ENCODE measurements at places on chromosomes 12 and 14.

- no peak for DNase-seq
Measured at GRCh38 chr12:26953447-26953846, 15.2 kb downstream of the FGFR1OP2 start.

GRCh38 chr14:71566276-71566675 lies 366.0 kb upstream of the RGS6 start:
- DNase-seq = no peak

DNA sequence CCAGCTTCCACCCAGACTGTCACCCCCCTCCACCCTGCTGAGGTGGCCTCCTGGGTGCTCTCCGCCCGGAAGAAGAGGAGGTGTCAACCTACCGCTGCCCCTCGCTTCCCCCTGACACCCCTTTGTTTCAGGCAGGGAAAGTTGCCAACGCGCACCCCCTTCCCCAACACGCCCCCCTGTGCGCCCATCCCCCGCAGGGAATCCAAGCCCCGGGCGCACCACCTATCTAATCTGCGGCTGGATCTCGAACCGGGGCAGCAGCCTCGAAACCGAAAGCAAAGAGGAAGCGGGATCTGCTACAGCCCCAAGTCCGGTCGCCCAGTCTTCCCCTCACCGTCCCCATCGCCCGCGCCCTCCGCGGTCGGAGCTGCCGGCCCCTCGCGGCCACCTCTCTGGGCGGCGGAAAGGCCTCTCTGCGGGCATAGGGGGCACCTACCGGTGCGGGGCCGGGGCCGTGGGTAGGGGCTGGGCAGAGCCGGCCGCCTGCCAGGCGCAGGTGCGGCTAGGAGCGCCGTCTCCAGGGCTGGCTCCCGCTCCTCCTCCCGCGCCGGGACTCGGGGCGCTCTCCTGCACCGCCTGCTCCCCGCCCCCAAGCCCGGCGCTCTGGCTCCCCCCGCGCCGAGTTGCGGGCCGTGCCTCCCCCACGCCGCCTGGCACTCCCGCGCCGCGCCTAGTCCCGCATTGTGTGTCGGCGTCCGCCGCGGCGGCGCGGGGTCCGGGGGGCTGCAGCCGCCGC lies 18.3 kb upstream of the PLEKHH1 start:
- peak; percentile 53 for DNase-seq

DNA sequence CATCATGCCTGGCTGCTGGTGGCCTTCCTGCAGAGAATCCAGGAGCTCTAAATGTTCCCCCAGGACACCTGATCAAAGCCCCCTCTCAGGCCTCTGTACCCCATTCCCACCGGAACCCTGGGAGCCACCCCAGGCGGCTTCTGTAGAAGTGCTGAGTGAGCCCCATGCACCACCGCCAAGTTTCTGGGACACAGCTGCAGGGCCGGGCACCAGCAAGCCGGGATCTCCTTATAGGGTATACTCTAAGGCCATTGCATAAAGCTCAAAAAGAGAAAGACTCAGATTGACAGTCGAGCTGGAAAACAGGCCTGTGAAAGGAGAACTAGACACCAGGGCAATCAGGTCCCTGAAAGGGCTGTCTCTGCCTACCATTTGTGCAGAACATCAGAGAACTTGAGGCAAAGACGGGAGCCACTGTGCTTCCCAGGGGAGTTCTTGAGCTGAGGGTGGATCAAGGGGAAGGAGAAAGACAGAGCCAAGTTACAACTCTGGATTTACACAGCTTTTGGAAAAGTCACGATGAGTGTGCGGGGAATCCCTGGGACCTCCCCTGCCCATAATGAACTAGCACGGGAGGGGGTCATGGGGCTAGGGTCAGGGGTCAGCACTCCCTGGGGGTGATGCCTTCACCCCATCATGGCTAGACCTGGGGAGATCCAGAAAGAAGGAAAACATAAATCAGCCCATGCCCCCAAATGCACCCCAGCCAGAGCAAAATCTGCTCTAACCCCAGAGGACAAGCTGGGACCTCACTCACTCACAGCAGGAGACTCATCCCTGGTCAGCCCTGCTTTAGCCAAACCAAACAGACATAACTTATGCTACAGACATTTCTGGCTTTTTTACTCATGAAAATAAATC lies 51.1 kb downstream of the ITPK1 start:
- no peak for DNase-seq

DNA sequence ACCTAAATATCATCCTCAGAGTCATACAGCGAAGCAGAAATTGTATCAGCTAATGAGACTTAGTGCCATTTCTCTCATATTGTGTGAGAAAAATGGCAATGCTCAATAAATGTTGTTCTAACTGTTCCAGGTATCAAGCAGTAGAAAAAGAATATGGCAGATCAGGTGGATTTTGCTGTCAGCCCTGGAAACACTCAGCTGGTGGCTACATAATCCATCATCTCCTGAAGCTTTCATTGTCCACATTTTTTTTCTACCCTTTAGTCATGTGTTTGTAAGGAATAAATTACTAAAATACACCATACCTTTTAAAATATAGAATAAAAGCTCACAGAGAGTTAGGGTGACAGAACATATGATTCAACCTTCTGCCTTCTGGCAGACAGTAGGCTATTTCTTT lies 840.3 kb downstream of the DIO2 start:
- no peak for DNase-seq

- DNase-seq = no peak
Measured at GRCh38 chr14:22650960-22651521, 6.9 kb upstream of the OR6J1 start.

- no peak for DNase-seq
Measured at GRCh38 chr14:74836251-74836960, 39.5 kb downstream of the PROX2 start.

GRCh38 chr12:54388237-54389133 lies 4.0 kb upstream of the ZNF385A start:
- no peak for DNase-seq

DNA sequence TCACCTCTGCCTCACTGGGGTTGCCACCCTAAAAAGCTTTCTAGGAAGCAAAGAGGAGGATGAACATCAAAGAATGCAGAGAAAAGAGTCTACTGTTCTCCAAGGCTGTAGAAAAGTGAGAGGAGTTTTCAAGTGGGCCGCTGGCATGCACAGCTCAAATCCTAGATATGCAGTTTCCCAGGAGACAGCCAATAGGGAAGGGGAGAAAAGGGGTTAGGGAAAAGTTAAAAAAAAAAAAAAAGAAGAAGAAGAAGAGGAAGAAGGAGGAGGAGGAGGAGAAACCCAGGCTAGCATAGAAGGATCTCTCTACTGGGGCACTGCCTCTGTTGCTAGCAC lies 682 bp downstream of the BATF start:
- no peak for DNase-seq

DNA sequence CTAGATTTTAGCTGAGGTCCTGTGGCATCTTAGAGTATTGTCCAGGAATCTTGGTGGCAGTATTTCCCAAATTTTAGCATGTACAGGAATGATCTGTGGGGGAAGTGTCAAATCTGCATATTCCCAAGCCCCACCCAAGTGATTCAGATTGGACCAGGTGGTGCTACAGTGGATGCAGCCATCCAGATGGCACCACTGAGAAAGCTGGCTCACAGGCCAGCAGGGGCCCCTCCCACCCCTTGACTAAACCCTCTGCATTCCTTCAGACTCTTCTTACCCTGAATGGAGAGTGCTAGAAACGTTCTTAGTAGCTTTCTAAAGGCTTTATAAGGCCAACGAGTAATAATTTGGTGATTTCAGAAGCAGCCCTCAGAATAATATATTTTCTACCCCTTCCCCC lies 255.2 kb downstream of the NRXN3 start:
- DNase-seq = no peak

DNA sequence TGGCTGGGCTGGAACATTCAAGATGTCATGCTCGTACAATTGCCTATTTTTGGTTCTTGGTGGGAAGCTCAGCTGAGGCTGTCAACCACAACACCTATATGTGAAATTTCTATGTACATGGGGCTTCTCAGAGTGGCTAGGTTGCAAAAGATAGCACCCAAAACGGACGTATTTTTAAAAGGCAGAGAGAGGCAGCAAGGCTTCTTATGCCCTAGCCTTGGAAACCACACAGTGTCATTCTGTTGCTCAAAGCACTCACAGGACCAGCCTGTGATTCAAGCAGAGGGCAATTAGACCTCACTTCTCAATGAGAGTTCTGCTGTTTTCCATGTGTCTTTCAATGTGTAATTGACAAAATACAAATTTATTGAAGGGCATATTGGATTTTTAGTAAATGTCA lies 134.0 kb downstream of the GXYLT1 start:
- DNase-seq = no peak

DNA sequence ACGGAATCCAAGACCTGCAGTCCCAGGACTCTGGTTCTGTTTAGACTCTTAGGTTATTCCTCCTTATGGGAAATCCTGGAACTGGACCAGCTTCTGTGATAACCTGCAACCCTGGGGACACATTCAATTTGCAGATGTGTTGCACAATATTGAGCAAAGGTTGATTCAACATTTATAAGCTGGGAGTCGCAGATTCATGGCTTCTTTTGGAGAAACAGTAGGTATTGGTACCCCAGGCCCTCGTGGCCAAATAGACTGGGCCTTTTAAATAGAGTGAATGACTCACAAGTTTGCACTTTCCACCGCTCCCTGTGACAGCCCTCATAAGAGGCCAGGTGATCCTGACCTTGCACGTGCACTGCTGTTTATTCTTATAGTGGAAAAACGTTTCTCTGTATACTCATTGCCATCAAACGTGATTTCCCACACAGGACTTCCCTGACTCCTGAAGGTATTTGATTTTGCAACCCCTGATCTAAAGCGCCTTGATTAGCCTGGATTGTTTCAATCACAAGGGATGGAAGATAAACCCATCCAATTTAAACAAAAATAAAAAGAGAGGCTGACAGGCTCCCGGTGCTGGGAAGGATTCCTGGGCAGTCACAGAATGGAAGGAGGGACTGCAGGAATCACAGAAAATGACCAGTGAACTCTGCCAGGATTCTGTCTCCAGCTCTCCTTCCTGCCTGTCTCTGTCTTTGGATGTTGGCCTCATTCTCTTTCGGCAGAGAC lies 98.0 kb downstream of the VCPKMT start:
- no peak for DNase-seq
